Thyroid gland (tissue), 4 donors: ENCODE measurements at places on chromosomes 5 and 9.

- no peaks in the 10 kb centered on the region for H3K36me3 ChIP-seq
- no peak overlapping the region for H3K27ac ChIP-seq
- no peak overlapping the region for H3K4me3 ChIP-seq
- H3K4me1 ChIP-seq: peaks cover 14% of the 10 kb centered on the region
- no peaks in the 10 kb centered on the region for H3K27me3 ChIP-seq
These were observed 20.8 kb downstream of the RETREG1 start for GRCh38 chr5:16595881-16596580.

GRCh38 chr5:88833371-88834130 lies 49.4 kb downstream of the MEF2C start:
- no peaks in the 10 kb centered on the region for H3K36me3 ChIP-seq
- peak overlapping the region; percentile 32 for H3K27ac ChIP-seq
- H3K27me3 ChIP-seq: no peaks in the 10 kb centered on the region
- DNase-seq: peak; percentile 17
- no peak overlapping the region for H3K4me3 ChIP-seq
- H3K4me1 ChIP-seq: peaks cover 17% of the 10 kb centered on the region

- peak; percentile 28 for DNase-seq
- no peaks in the 10 kb centered on the region for H3K4me1 ChIP-seq
- no peaks in the 10 kb centered on the region for H3K36me3 ChIP-seq
These were observed 34.3 kb upstream of the FRMD3 start for GRCh38 chr9:83572524-83572923.

- peaks cover 8% of the 10 kb centered on the region for H3K4me1 ChIP-seq
- no peak overlapping the region for H3K4me3 ChIP-seq
- no peaks in the 10 kb centered on the region for H3K27me3 ChIP-seq
- no peak for DNase-seq
These were observed 71.3 kb downstream of the LIX1 start for GRCh38 chr5:97071101-97071500.

DNA sequence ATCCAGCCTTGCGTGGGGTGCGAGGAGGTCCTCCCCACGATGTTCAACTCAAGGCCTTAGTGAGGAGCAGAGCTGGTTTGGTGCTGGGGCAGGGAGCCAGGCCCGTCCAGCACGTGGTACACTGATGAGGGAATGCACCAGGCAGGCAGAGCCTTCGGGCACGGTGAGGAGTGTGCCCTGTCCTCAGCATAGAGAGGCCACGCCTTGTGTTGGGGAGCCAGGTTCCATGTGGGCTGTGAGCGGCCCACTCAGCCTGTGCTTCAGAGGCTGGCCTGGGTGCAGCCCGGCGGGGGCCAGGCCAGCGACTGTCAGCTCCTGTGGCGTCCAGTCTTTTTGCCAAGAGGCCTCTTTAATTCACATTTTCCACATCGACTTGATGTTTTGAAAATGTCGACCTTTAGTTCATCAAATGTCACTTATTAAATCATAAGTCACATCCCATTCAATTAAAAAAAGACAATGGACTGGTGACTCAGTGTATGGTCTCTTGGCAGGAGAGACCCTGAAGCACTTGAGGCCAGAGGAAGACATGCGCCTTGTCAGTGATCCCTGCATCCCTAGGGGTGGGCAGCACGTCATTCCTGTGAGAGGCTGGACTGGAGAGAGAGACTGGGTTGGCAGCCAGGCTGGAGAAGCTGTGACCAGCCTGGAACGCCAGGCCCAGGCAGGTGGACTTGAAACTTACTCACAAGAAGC lies 21.7 kb downstream of the ERGIC1 start:
- H3K4me1 ChIP-seq: peaks cover 83% of the 10 kb centered on the region
- DNase-seq: peak; percentile 85
- peak overlapping the region; percentile 95 for H3K27ac ChIP-seq
- no peak overlapping the region for H3K4me3 ChIP-seq

DNA sequence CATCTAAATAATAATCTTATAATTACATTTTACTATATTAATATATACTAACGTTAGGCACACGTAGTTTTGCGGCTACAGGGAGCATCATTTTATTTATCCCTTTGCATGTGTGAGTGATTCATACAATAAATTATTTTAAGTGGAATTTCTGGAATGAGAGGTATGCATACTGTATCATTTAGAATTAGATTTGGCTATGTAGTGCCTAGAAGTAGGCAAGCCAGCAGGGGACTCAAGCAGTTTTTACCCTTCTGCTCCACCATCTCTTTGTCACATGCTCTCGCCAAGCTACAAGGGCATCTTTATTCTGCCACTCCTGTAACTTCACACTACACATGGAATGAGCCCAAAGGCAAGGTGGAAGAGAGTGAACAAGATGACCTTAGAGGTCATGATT lies 60.8 kb downstream of the MEGF10 start:
- H3K4me1 ChIP-seq: no peaks in the 10 kb centered on the region
- H3K27ac ChIP-seq: no peak overlapping the region
- no peak for DNase-seq
- no peak overlapping the region for H3K4me3 ChIP-seq

DNA sequence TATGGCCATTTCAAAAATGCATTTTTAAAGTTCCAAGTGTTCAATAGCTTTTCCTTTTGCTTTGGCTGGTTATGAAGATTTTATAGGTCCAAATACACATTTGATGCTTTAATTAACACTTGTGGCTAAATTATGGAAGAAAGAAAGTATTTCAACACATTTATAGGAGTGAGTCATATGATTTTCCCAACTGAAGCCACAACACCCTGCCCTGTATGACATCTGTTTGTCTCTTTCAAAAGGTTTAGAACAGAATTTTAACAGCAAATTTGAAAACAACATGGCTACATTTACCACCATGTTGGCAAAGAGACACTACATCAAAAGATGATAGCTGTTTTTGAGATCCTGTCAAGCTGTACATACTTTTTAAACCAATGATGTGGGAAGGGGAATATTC lies 99.4 kb downstream of the TMEM174 start:
- DNase-seq: no peak
- H3K4me1 ChIP-seq: peaks cover 11% of the 10 kb centered on the region
- H3K36me3 ChIP-seq: no peaks in the 10 kb centered on the region
- no peak overlapping the region for H3K27ac ChIP-seq

- no peaks in the 10 kb centered on the region for H3K36me3 ChIP-seq
- H3K4me3 ChIP-seq: no peak overlapping the region
- H3K27me3 ChIP-seq: no peaks in the 10 kb centered on the region
- peak overlapping the region; percentile 67 for H3K27ac ChIP-seq
These were observed 129.1 kb downstream of the KCNIP1 start for GRCh38 chr5:170632985-170633234.

GRCh38 chr5:117681431-117682254 lies 1107.0 kb upstream of the SEMA6A start:
- no peak for DNase-seq
- H3K36me3 ChIP-seq: no peaks in the 10 kb centered on the region
- no peaks in the 10 kb centered on the region for H3K27me3 ChIP-seq
- H3K4me1 ChIP-seq: no peaks in the 10 kb centered on the region

DNA sequence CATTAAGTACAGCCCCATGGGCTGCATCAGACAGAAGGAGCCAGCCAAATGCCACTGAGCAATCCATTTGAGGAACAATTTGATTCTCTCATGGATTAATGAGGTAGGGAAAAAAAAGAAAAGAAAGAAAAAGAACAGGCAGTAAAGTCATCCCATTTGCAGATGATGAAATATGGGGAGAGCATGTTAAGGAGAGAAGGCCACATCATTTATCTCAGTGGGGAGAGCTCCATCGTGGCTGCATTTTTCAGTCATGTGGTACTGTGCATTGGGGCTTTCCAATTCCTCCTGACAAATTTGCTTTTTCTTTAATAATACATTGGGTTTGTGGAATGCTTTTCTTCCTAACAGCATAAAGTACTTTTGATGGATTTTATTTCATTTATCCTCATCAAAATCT lies 375.2 kb upstream of the TLE4 start:
- no peaks in the 10 kb centered on the region for H3K36me3 ChIP-seq
- H3K4me3 ChIP-seq: no peak overlapping the region
- DNase-seq: no peak

DNA sequence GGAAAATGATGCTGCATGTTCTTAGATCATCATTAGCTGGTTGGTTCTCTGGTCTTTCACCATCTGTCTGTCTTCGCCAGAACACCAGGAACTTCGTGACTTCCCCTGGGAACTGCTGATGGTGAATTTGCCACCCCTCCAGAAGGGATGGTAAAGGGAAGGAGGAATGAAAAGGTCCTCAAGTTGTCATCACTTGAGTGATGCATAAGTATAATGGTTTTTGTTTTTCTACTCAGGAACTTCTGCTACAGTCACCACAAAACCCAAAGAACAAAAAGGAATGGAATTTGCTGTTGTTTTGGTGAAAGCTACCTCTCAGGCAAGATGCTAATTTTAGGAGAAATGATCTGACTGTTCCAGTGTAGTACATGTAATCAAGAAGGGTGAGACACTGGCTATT lies 328.4 kb downstream of the ARHGEF28 start:
- no peaks in the 10 kb centered on the region for H3K36me3 ChIP-seq
- H3K4me3 ChIP-seq: no peak overlapping the region
- no peak for DNase-seq
- no peak overlapping the region for H3K27ac ChIP-seq
- no peaks in the 10 kb centered on the region for H3K4me1 ChIP-seq
- H3K27me3 ChIP-seq: no peaks in the 10 kb centered on the region

- no peak overlapping the region for H3K4me3 ChIP-seq
- H3K4me1 ChIP-seq: no peaks in the 10 kb centered on the region
- no peak overlapping the region for H3K27ac ChIP-seq
- no peaks in the 10 kb centered on the region for H3K36me3 ChIP-seq
- H3K27me3 ChIP-seq: no peaks in the 10 kb centered on the region
These were observed 153.7 kb upstream of the GPR151 start for GRCh38 chr5:146669656-146670055.

- no peak overlapping the region for H3K4me3 ChIP-seq
- no peaks in the 10 kb centered on the region for H3K27me3 ChIP-seq
- H3K4me1 ChIP-seq: no peaks in the 10 kb centered on the region
- DNase-seq: no peak
These were observed 10.4 kb upstream of the WNK2 start for GRCh38 chr9:93173365-93174051.

GRCh38 chr9:13445103-13445500 lies 165.6 kb upstream of the MPDZ start:
- no peaks in the 10 kb centered on the region for H3K36me3 ChIP-seq
- no peaks in the 10 kb centered on the region for H3K4me1 ChIP-seq
- peak overlapping the region; percentile 26 for H3K27ac ChIP-seq
- H3K4me3 ChIP-seq: no peak overlapping the region
- H3K27me3 ChIP-seq: no peaks in the 10 kb centered on the region

DNA sequence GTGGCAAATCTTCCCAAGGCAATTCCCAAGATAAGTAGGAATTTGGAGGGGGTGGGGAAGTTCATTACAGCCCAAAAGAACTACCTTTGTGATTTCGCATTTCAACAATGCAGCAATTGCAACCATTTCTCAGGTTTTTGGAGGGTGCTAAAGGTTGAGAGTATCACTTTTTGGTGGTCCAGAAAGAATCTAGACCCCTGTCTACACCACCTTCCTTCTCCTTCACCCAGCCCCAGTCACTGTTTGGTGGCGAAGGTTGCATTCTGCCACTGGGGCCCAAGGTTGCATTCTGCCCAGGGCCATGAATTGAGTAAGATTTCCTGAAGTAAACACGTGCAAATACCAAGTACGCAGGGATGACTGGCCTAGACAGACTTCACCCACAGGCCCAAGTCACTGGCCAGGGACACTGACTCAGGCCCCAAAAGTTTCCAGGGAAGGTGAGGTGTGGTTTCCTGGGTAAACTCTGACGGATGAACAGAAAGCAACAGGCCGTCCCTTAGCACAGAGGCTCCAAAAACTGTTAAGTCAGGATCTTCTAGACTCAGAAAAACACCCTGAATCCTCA lies 5.7 kb downstream of the PDE6A start:
- no peak for DNase-seq
- H3K4me3 ChIP-seq: no peak overlapping the region
- H3K4me1 ChIP-seq: no peaks in the 10 kb centered on the region
- no peaks in the 10 kb centered on the region for H3K36me3 ChIP-seq
- H3K27ac ChIP-seq: no peak overlapping the region
- no peaks in the 10 kb centered on the region for H3K27me3 ChIP-seq

- no peak overlapping the region for H3K4me3 ChIP-seq
- H3K27ac ChIP-seq: no peak overlapping the region
- peaks cover 3% of the 10 kb centered on the region for H3K4me1 ChIP-seq
- no peaks in the 10 kb centered on the region for H3K27me3 ChIP-seq
These were observed 77.3 kb downstream of the LRSAM1 start for GRCh38 chr9:127528422-127529251.
